ENCODE measurements at places on chromosomes 5 and 9. TPM values are rescaled to one million over a fixed set of nuclear protein-coding genes. Genes with fewer than 3 reads are reported as not detected.

The PCDHB13 gene
- 2.5 TPM for polyA plus RNA-seq

The POC5 gene
- 9.2 TPM for polyA plus RNA-seq

The ANKDD1B gene
- polyA plus RNA-seq: 0.41 TPM

The ENTPD8 gene
- polyA plus RNA-seq: not detected
